Tongue (tissue), 3 donors: ENCODE measurements at places on chromosomes 3 and 15.

DNA sequence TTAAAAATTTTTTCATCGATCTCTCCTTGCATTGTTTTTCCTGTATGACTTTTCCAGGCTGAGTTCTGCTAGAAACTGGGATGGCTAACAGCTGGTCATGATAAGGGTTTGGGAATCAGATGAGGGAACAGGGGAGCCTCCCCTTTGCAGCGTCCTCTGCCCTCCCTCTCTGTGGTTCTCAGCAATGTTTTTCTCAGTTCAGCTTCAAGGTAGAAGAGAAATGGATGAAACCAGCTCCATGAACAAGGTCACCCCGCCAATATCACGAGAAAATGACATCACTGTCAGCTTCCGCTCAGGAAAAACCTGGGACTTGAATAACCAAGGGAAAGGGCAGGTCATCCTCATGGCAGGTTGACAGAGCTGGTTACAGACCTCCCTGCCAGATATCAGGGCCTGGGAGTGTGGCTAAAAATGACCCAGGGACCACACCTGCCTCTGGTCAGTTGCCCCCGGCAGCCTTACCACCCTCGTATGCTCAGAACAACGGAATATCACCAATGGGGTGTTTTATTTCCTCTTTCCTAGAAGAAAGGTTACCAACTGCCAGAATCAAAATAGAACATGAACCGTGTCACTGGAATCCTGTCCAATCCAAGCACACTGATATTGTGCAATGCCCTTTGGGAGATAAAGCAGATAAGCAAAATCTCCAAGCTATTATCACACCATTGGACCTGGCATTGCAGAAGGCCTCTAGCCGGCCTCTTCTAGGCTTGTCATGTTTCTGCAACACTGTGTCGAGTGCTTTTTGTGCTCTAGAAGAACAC is 26.1 kb downstream of the LSM3 start:
- DNase-seq = no peak

GRCh38 chr3:13693441-13693840 is 144.5 kb downstream of the FBLN2 start:
- peak; percentile 74 for DNase-seq

DNA sequence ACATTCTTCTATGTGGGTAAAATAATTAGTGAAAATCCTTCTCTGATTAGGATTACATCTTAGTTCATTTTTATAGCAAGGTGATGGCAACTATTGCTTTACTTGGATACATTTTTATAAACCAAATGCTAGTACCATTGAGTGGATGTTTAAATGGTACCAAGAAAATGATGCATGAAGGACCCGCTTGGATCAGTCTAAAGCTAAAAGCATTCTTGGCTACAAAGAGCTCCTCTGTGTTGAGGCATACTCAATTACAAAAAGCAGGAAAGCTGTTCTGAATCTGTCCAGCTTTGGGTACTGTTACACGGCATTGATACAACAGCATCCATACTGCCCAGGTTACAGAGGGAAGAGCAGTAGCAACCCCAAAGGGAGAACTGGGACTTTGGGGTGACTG is 217.2 kb downstream of the PDZRN3 start:
- no peak for DNase-seq

DNA sequence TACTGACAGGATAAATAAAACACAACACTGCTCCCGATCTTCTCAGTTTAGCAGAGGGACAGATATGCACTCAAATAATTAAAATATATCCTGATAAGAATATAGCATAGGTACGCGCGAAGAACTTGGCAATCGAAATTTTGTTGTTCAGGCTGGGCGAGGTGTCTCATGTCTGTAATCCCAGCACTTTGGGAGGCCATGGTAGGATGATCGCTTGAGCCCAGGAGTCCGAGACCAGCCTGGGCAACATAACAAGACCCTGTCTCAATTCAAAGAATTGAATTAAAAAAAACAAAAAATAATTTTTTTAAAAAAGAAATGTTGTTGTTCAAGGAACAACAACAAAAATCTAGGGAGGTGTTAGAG is 7.6 kb downstream of the B2M start:
- DNase-seq = no peak

DNA sequence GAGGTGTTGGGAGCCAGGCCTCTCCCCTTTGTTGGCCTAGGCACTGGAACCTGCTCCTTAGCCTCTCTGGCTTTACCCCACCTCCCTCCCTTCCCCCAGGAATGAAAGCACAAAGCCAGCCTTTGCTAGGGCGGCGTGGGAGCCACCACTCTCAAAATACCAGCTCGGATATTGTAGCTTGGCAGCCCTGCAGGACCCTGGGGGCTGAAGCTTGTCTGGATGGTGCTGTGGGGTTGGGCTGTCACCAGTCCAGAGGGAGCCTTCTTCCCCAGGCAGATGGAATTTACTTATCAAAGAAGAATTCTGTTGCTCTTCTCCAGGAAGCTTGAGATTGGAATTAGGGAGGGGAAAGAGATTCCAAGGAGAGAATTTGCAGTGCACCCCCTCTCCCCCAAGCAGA is 14.9 kb upstream of the GRM2 start:
- DNase-seq = no peak

DNA sequence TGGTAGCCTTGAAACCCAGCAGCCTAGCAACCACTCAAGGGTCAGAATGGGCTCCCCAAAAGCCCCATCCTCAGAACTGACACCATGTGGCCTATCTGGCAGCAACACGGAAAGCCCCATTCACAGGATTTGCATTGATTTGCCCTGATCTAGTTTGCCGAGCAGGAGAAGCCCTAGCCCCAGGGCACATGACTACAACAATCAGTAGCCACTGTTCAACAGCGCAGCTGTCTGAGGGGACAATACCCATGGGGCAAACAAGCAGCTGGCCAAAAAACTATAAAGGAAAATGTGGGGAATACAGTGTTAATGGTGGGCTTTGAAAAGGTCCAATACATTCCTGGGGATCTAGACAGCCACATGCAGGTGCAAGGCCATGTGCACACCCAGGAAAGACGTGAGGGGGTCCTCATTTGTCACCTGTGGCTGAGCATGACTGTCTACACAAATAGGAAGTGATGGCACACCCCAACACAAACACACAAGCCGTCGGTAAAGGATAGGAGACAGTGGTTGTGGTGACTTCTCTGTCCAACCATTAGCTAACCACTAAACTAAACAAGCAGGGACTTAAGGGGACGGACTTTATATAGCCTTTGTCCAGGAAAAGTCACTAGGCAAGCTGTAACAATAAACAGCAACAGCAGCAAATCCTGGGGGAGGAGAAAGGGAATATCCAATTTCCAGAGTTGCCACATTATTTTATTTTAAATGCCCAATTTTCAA is 113.7 kb downstream of the LRIG1 start:
- DNase-seq = no peak
